ENCODE measurements at places on chromosomes 7 and 10.
A peak's percentile ranks its signal among the peaks of the same experiment; 100 is the strongest.

DNA sequence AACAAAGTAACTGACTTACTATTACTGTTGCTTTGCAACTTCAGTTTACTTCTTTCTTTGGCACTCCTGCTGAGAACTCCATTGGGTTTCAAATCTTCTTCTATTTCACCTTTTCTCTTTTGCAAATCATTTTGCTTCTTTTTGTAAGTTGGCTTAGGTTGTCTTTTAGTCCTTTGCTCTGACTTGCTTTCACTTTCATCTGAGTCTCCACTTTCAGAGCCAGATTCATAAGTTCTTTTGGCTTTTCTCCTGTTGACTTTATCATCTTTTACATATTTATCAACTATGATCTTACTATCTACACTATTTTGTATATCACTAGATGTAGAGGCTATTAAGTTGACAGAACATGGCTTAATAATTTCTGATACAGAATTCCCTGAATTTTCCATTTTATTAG lies 73.4 kb downstream of the NRBF2 start:
- DNase-seq, result no peak

DNA sequence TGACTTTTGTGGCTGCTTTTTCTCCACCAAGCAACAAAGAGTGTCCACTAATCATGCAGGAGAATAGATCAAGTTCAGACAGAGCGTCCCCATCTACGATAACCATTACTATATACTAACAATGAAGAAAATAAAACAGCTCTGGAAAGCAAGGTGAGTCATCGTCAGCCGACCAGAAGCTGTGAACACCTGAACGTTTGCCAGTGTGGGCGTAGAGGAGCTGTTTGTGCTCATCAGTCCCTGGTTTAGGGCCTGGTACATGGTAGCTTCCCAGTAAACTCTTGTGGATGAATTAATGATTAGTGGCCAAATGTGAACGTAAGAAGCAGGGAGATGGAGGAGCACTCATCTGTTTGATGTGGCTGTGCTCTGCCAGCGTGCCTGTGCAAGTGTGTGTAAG lies 180.7 kb downstream of the EVX1 start:
- no peak for DNase-seq

GRCh38 chr7:96691702-96692101 lies 17.9 kb downstream of the SEM1 start:
- no peak for DNase-seq

- DNase-seq, result no peak
Observed at GRCh38 chr7:53426145-53426750, 390.8 kb downstream of the POM121L12 start.

GRCh38 chr10:36591436-36591835 lies 534.0 kb upstream of the ANKRD30A start:
- no peak for DNase-seq

GRCh38 chr7:134548877-134549276 lies at the start of gene AKR1B15:
Gene AKR1B15 (plus strand): TSS chr7:134549110. CDS start chr7:134564620, 15,510 bp downstream.
- DNase-seq, result no peak

GRCh38 chr7:72403458-72404076 lies 8.6 kb downstream of the CALN1 start:
- DNase-seq, result no peak

DNA sequence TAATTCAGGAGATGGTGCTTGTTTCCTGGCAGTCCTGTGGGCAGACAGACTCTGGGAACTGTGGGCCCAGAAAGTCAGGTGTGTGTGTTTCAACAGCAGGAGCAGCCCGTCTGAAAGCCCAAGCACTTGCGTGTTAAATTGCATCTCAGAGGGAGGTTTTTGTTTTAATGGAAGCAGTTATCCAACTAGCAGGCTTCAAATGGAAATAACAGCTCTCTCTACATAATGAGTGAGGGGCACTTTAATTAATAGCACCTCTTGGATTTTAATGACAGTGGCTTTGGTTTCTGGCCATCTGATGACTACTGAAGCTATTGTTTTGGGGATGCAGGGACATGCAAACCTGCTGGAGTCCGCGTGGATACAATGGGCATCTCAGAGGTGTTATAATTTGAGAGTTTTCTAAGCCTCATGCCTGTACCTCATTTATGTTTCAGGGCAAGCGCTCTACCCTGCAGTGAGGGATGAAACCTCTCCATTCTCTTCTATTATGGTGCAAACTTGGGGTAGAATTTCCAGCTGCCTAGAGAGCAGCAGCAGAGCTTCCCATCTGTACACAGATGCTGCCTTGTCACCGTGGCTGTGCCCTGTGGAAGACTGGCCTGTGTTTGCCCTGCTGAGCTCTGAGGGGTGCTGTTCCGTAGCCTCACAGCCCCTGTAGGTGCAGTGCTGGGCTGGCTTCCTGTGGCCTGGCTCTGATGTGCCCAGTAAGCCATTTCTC lies 206.6 kb upstream of the GPR26 start:
- DNase-seq, result no peak

GRCh38 chr10:48946891-48947500 lies 7.4 kb upstream of the LRRC18 start:
- no peak for DNase-seq

DNA sequence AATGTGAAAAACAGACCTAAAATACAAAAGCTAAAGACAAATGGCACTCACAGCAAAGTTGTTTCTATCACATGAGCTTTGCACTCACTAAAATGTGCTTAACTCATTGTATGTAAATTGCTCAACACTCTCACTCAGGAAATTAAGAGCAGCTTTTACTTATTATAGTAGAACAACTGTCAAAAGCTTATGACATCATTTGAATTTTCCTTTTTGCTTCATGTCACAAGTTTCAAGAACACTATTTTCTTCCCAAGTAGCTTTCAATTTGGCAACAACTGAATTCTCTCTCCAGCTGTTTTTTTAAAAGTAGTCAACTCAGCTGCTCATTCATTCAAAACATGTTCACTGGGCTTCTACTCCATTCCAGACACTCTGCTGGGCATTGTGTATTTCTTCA lies 46.9 kb downstream of the ATE1 start:
- peak; percentile 34 for DNase-seq

DNA sequence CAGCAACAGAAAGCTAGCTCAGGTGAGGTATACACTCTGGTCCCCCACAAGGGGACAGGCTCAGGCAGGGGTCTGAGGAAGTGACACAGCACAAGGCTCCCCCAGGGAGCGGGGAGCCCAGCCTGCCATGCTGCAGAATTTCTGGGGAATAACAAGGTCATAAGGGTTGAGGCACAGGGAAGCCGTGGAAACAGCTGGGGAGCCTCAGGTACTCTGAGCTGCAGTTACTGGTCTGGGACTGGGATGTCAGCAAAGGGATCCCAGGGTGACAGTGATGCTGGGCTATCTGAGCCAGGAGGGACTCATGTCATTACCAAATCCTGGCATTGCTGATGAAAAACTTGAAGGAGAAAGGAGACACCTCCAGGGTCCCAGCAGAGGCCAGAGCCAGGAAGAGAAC lies 64.4 kb upstream of the NANOS1 start:
- DNase-seq, result no peak

DNA sequence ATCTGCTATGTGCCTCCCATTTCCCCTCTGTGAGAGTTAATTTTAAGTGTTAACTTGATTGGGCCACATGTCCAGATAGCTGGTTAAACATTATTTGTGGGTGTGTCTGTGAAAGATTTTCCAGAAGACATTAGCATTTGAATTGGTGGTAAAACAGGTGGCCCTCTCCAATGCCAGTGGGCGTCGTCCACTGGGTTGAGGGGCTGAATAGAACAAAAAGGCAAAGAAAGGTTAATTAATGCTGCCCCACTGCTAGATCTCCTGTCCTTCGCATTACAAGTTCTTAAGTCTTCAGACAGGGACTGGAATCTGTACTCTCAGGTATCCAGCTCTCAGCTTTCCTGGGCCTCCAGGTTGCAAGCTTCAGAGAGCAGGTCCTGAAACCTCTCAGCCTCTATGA lies 1160.9 kb upstream of the LRRN3 start:
- no peak for DNase-seq

DNA sequence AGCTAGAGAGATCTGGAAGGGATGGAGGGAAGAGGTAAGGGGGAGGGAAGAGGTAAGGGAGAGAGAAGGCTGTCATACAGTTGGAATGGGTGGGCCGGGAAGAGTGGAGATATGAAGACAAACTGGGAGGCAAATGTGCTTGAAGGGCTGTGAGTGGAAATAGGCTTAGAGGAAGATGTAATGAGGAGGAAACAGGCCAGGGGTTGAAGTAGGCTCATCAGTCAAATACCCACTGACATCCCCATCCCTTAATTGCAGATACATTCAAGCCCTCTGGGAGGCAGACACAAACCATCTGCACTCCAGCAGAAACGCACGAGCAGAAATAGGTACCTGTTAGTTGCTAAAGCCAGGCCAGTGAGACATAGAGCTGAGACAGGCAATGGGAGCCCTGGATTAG lies 2.1 kb downstream of the SYNPO2L start:
- DNase-seq, result no peak

DNA sequence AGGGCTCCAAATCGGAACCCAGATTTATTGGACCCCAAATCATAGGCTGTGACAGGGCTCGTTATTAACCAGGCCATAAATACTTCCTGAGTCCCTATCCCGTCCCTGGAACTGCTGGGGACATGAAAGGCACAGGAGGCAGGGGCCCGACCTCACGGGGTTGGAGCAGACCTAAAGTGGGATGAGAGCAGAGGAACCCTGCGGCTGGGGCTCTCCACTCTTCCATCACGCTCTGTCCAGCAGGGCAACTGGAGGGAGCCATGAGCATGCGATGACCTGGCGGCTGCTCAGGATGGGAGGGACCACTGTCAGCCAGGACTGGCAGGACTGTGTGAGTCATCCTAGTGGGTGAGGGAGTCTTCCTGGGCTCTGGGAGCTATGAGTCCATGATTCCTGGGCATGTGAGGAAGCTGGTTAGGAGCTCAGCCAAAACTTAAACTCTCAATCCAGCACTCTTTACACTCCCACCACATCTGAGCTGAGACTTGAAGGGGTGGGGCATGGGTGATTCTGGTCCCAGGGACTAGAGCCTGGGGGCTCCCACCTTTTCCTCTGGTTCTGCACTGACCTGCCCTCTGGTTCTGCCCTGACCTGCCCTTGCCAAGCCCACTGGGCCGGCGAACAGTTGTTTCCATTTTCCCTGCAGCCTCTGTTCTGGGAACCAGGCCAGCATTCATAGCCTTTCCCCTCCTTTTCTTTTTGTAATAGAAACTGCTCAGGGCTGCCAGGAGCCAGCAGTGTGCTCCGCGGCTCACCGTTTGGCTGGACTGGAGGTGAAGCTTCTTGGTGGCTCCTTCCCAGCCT lies 47.1 kb downstream of the SYPL1 start:
- DNase-seq, result no peak

GRCh38 chr10:24917979-24918378 lies 34.4 kb downstream of the PRTFDC1 start:
- DNase-seq, result no peak

- no peak for DNase-seq
Observed at GRCh38 chr7:2807845-2808772, 36.0 kb downstream of the GNA12 start.

- DNase-seq, result peak; percentile 5
Observed at GRCh38 chr7:99141841-99142726, 1.8 kb downstream of the SMURF1 start.

GRCh38 chr7:81690251-81690650 lies 79.6 kb downstream of the HGF start:
- DNase-seq, result no peak

- DNase-seq, result no peak
Observed at GRCh38 chr7:73828107-73828803, 2.5 kb upstream of the CLDN4 start.

DNA sequence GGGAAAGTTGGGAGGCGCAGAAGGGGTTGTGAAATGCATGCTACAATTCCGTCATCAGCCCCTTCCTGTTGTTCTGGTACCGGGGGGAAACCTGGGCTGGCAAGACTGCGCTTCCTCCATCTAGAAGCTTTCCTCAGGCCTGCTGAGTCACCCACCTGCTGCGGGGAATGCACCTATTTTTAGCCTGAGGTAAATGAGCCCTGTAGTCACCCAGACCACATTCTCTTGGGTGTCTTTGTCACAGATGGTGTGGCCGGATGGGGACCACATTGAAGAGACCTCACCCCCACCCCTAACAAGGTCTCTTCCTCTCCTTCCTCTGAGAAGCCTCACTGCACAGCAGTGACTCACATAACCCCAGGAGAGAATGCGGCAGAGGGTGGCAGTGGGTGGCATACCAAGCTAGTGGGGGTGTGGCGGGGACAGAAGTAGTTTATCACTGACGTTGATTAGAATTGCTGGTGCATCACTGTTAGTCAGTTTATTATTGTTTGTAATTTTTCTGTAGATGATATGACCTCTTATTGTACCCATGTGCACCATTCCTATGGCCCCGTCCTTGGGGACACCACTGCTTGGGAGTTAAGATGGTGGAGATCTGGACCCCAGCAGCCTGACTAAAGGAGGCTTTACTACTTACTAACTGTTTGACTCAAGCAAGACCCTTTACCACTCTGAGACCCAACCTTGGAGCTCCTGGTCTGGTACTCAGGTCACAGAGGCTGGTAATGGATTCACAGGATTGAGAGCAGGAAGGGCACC lies 83.0 kb upstream of the DUSP5 start:
- DNase-seq, result no peak

GRCh38 chr10:29627201-29628132 lies 7.3 kb downstream of the SVIL start:
- DNase-seq, result no peak

GRCh38 chr7:37198041-37198905 lies 250.4 kb downstream of the ELMO1 start:
- DNase-seq, result no peak
